Thymus (tissue), 14 donors: ENCODE measurements at places on chromosomes 1 and 21. TPM values are rescaled to one million over a fixed set of nuclear protein-coding genes. Genes with fewer than 3 reads are reported as not detected.

Gene KCNN3
- total RNA-seq, result 1.8 TPM

Gene CPLANE2
- total RNA-seq, result 4.2 TPM

Gene OR2L13
- total RNA-seq, result 0.05 TPM

Gene PHF13
- total RNA-seq, result 3.5 TPM

DNA sequence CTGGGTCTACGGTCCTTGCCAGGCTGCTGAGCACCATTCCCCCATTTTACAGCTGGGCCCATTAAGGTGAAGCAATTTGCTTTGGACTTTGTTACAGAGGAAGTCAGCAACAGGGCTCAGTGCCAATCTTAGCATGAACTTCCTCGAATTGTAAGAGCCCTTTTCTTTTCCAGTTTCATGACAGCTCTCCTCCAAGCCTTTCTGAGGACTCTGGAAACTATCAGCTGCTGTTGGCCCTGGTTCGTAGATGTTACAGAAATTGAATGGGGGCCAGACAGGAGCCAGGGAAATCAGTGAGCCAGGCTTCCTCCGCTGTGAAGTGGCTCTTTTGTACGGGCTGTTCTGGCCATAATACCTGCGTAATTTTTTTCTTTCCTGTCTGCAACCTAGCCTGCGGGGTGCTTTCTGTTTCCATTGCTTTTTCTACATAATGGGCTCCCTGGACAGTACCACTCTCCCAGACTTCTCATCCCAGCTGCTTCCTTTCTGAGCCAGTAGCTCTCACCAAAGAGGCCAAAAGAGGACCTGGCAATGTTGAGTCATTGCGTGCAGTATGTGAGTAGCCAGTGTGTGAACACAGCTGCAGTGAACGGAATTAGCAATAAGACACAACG lies 386.3 kb downstream of the DISC1 start:
- no peak overlapping the region for H3K4me3 ChIP-seq
- H3K27me3 ChIP-seq, result no peaks in the 10 kb centered on the region
- H3K27ac ChIP-seq, result no peak overlapping the region
- no peaks in the 10 kb centered on the region for H3K4me1 ChIP-seq
- no peaks in the 10 kb centered on the region for H3K36me3 ChIP-seq
- DNase-seq, result no peak

DNA sequence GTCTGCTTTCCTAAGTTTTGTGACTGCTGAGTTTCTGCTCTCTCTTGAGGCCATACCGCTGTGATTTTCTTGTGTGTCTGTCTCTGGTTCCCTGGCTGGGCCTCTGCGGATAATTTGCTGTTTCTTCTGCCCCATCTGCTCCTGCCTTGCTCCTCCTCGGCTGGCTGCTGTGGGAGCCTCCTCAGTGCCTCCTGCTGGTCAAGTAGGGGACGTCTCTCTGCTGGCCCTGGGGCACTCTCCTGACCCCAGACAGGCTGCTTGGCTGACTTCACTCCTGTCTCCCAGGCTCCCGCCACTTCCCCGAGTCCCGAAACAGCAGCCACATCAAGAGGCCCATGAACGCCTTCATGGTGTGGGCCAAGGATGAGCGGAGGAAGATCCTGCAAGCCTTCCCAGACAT lies 28.5 kb downstream of the ETNK2 start:
- H3K4me3 ChIP-seq, result no peak overlapping the region
- no peaks in the 10 kb centered on the region for H3K27me3 ChIP-seq
- no peak overlapping the region for H3K27ac ChIP-seq

DNA sequence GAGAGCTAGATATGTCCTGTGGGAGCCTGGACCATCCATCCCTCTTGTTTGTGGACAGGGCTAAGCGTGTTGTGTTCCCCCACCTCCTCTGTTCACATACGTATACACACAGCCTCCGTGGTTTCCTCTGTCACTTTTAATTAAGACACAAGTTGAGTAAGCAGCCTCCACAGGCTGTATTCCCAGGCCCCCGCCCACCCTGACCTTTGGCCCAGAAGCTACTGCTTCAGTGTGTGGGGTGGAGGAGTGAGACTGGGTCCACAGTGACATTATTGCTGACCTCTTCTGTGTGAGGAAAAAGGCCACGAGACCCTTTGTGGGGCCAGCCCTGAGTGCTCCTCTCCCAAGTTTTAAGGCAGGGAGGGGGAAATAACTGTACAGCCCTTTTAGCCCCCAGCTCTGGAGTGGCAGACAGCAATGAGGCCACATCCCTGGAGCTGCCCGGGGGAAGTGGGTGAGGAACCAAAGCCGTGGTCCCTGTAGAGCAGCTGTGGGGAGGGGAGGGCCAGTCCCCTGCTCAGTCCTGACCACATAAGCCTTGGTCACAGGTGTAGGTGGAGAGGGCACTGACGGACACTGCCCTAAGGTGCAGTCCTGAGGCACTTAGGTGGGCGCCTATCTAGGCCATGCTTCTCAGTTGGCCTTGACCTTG lies 4.4 kb downstream of the ELOVL1 start:
- no peak for DNase-seq
- peaks cover 41% of the 10 kb centered on the region for H3K4me1 ChIP-seq
- peaks cover 53% of the 10 kb centered on the region for H3K36me3 ChIP-seq
- H3K27me3 ChIP-seq, result no peaks in the 10 kb centered on the region
- no peak overlapping the region for H3K27ac ChIP-seq
